ENCODE measurements at places on chromosomes 12 and 14.

DNA sequence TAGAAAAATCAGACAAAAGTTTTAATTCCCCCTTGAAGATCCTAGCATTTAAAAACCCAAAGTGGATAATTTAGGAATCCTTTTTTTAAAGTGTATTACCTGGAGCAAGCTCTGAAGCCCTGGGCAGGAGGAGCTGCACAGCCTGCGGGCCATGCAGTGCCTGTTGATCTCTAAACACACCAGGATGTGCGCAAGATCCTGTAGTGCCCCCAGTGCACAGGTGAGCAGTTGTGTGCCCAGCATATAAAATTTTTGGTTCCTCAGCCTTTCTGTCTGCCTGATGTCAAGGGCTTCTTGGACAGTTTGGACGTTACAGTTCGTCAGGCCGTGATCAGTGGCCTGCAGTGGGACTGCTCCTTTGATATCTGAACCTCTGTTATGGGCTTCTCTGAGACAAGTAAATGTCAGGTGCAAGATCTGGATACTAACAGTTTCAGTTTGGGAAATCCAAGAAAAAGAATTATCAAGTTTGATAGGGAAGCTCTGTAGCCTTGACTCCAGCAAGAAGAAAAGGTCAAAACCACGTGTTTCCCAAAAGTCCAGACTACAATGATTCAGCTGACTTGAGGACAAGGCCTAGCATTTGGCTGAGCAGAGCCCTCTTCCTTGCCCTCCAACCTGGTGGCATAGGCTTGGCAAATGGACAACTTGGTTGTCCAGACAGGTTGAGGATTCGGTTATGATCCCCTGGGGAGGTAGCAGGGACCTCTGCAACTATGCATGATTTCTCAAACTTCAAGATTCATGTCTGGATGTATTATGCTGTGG lies 1.0 kb downstream of the ATXN7L3B start:
- DNase-seq, result no peak

- no peak for DNase-seq
These were observed 46.3 kb downstream of the TTC8 start for GRCh38 chr14:88870777-88871176.

- no peak for DNase-seq
These were observed 37.0 kb upstream of the MED13L start for GRCh38 chr12:116314477-116314876.

DNA sequence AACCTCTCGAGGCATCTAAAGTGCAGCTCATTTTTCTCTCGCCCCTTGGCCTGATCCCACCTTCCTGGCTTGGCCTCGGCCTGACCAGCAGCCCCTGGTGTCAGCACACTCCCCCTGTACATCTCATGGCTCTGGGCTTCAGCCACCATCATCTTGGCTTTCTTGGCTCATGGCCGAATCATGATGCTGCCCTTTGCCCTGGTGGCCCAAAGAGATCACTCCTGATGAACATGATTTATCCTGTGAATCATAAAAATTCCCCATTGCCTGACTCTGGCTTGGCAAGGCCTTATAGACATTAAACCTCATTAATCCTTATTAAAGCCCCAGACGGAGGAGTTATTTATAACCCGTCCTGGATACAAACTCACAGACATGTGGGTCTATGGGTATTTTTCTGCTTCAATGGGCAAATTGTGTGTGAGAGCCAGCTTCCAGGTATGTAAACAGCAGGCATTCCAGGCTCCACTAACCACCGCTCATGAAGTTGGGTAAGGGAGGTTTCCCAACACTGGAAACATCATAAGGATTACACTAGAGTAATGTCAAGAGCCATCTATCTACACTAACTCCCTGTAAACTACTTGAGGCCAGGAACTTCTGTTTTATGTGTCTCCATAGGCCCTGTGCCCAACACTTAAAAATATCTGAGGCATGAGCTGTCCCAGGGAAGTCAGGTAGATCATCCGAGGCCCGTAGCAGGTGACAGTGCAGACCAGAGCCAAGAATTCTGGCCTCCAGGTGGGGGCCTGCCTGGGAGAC lies 171.2 kb downstream of the TTC8 start:
- DNase-seq, result no peak

- no peak for DNase-seq
These were observed 7.5 kb upstream of the SYNE3 start for GRCh38 chr14:95523815-95524448.

DNA sequence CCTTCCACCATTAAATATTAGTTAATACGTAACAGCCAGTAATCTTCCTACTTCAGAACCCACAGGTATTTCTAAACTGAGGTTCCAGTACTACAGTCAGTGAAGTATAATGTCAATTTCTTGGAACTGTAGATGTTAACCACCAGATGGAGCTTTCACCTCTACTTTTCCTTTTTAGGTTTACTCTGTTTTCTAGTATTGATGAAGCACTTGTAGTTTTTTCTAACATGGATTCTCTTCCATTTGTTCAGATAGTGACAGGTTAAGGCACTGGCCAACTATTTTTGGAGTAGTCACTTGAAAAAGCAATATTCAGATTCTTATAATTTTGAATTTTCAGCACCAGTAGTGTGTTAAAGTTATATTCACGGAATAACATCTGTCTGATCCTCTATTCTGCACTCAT lies 4.6 kb upstream of the SEC23A start:
- no peak for DNase-seq

- DNase-seq, result no peak
These were observed 16.7 kb downstream of the FNTB start for GRCh38 chr14:65003394-65003793.

- DNase-seq, result no peak
These were observed 114.2 kb downstream of the C12orf75 start for GRCh38 chr12:105444653-105445102.

Measured in hypothalamus (tissue), 51 donors.